AG10803 (cell line): ENCODE measurements at places on chromosomes 11 and 22.

- DNase-seq, result no peak
Measured at GRCh38 chr22:41772198-41772597, 28.3 kb upstream of the CCDC134 start.

- no peak for DNase-seq
Measured at GRCh38 chr11:94178331-94178730, 49.7 kb downstream of the PANX1 start.

DNA sequence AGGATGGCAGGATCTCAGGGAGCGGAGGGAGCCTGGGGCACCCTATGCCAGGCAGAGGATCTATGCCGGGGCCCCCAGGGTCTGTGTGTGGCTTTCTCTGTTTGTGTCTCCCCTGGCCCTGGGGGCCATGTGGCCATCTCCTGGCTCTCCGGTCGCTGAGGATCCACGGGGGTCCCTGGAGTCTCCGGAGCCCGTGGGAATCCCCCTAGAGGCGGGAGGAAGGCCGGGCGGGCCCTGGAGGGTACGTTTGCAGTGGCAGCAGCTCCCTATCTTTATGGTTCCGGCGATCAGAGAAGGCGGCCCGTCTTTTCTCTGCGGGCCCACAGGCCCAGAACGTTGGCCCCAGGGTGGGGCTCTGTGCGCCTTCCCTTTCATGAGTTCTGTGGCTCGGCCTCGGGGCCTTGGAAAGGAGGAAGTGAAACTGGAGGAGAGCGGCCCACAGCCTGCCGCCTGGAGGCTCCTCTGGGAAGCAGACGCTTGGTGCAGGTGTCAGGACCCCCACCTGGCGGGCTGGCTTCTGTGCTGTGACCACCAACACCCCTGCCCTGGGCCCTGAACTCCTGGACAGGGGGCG lies 82.1 kb downstream of the KCNQ1 start:
- no peak for DNase-seq

DNA sequence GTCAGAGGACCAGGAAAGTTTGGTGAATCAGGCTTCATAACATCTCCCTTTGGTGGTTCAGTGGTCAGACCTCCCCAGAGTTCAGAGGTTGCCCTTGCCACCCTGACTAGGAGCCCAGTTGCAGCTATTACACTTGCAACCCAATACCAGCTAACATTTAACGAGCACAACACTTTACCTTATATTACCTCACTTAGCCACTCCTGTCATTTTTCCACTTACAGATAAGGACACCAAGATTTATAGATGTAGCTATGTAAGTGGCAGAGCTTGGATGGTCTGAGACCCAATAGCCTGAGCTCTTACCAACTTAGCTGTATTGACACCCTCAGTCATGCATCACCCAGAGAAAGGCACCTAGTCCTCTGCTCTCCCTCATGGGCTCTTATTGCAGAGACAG lies 234.7 kb downstream of the INSC start:
- DNase-seq, result no peak

- no peak for DNase-seq
Measured at GRCh38 chr11:112771851-112772250, 189.4 kb upstream of the NCAM1 start.

DNA sequence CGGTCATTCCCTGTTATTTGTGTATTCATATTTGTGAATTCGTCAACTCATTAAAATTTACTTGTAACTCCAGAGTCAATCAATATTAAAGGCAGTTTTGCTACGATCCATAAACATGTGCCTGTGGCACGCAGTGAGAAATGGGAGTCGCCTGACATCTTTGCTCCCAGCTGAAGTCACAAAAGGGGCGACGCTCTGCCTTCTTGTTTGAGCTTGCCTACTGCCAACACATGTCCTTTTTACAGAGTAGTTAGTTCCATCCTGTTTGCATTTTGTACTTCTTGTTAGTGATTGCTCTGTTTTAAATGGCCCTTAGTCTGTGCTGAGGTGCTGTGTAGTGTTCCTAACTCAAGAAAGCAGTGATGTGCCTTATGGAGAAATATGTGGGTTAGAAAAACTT lies 305.3 kb downstream of the ETS1 start:
- DNase-seq, result no peak

GRCh38 chr11:128692753-128693415 lies 988 bp upstream of the FLI1 start:
- no peak for DNase-seq

- DNase-seq, result no peak
Measured at GRCh38 chr22:46634011-46634699, 14.0 kb downstream of the GRAMD4 start.

DNA sequence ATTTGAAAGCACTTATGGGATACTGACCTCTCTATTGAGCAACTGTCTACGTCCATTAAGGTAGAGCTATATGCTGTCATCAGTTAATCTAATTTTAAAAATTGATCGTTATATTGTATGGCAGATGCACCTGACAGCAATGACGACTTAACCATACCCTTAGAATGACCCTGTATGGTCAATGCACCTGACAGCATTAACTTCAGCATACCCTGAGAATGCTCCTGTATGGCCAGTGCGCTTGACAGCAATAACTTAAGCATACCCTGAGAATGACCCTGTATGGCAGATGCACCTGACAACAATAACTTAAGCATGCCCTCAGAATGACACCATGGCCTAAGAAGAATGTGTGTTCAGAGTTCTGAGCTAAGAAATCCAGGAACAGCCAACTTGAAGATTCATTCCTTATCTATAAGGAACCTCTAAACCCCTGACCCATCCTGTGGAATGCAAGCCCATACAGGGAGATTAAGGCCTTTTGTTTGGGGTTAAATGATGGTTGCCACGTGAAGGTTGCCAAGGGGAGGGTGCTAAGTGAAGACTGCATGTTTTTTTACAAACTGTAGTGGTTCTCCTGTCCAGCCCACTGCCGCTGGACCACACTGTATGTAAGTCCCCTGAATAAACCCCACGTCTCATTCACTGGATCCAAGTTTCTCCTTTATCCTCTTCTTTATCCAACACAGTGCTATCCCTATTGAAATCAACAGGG lies 138.3 kb downstream of the GUCY1A2 start:
- no peak for DNase-seq

GRCh38 chr22:37409459-37410050 lies 17.7 kb downstream of the ELFN2 start:
- DNase-seq, result no peak

- peak; percentile 40 for DNase-seq
Measured at GRCh38 chr11:63769042-63769713, 603 bp upstream of the ZFTA start.

DNA sequence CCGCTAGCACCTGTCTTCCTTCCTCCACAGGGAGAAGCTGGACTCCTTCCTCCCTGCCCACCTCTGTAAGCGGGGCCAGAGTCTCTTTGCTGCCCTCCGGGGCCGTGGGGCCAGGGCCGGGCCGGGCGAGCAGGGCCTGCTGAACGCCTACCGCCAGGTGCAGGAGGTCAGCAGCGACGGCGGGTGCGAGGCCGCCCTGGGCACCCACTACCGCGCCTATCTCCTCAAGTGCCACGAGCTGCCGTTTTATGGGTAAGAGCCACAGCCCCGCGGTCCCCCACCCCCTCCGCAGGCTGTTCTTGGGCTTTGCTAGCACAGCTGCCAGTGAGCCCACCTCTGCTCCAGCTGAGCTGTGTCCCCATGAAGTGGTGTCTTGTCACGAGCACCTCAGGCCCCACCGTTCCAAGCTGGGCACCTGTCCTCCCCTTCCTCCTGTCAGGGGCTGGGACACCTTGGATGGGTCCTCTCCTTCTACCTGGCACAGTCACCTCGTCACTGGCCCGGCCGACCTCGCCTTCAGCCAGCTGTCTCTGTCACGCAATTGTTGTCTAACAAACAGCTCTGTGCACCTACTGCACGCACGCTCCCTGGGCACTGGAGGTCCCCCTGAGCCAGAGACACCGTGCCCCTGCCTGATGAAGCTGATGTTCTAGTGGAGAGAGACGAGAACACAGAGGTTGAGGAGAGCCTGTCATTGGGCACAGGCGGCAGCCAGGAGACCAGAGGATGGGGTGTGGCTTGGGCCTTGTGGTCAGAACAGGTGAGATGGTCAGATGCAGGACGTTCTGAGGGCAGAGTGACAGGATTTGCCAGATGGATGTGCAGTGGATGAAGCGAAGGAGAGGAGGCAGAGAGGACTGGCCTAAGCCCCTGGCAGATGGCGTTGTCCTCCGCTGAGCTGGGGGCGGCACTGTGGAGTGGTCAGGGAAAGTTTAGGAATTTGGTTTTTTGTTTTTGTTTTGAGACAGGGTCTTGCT lies 10.6 kb downstream of the FRMD8 start:
- DNase-seq, result no peak

DNA sequence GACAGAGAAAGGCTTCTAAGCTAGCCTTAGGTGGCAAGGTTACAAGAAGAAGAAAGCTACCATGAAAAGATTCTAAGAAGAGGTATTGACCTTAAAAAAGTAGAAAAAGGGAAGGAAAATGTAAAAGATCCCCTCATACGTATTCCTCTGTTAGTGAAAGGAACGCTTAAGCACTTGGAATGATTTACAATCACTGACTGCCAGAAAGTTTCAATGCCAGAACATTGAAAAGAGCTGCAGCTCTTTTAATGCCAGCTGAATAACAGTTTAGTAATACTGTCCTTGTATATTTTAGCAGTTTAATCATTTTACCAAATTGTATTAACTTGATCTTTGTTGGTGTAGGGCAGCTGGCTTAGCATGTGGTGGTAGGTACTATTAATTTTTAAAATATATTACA lies 650.7 kb downstream of the FAM181B start:
- DNase-seq, result no peak
